OCI-LY7 (cell line): ENCODE measurements at places on chromosomes 3 and 15.

GRCh38 chr3:195403841-195404408 lies 38.9 kb downstream of the ACAP2 start:
- DNase-seq, result no peak

GRCh38 chr15:77610731-77611130 lies 22.0 kb downstream of the LINGO1 start:
- DNase-seq, result no peak

DNA sequence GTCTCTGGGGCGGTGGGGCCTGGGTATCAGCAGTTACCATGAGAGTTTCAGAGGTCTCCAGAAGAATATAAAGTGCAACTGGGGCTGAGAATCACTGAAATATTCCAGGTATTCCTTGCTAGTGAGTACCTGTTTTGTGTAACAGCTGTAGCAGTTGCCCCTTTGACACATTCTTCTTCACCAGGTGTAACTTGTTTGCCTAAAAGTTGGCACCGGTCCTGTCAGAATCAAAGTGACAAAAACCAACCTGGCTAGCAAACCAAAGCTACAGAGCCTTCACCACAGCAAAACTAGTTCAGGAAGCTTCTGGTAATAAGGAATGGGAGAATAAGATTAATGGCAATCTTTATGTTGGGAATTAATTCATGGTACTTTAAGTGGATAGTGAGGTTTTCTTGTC lies 296.0 kb downstream of the NAALADL2 start:
- no peak for DNase-seq

DNA sequence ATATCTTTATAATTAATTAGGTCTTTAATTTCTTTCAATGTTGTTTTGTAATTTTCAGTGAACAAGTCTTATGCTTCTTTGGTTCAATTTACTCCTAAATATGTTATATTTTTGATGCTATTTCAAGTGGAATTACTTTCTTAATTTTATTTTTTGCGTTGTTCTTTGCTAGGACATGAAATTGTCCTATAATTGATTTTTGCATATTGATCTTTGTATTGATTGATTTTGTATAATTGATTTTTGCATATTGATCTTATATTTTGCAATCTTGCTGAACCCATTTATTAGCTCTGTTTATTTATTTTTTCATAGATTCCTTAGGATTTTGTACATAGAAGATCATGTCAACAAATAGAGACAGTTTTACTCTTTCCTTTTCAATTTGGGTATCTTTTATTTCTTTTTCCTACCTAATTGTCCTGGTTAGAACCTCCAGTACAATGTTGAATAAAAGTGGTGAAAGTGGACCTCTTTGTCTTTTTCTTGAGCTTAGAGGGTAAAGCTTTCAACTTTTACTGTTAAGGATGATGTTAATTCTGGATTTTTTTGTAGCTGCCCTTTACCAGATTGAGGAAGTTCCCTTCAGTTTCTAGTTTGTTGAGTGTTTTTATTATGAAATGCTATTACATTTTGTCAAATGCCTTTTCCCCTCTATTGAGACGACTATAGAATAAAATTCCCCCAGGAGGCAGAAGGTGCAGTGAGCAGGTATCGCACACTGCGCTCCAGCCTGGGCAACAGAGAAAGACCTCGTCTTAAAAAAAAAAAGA lies 36.8 kb upstream of the CCDC50 start:
- no peak for DNase-seq

DNA sequence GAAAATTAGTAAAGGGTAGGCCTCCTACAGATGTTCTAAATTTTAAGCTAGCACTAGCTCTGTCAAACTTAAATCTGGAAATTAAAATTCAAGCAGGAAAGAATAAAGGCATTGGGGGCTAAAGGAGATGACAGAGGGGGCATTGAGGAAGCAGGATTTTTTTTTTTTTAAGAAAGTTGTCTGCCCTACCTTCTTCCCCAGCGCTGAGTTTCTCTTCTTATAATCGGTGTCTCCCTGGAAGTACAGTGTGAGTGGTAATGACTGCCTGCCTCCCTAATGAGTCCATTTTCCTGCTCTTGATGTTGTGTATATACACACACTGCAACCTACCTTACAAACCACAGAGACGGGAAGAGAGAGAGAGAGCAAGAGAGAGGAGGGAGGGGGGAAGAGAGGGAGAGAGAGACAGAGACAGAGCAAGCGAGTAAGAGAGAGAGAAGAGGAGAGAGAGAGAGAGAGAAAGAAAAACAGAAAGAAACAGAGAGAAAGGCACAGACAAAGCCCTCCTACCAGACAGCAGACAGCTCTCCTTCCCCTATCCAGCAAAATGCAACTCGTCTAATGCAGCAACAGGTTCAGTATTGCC lies 47.0 kb downstream of the ZBTB20 start:
- DNase-seq, result peak; percentile 53

DNA sequence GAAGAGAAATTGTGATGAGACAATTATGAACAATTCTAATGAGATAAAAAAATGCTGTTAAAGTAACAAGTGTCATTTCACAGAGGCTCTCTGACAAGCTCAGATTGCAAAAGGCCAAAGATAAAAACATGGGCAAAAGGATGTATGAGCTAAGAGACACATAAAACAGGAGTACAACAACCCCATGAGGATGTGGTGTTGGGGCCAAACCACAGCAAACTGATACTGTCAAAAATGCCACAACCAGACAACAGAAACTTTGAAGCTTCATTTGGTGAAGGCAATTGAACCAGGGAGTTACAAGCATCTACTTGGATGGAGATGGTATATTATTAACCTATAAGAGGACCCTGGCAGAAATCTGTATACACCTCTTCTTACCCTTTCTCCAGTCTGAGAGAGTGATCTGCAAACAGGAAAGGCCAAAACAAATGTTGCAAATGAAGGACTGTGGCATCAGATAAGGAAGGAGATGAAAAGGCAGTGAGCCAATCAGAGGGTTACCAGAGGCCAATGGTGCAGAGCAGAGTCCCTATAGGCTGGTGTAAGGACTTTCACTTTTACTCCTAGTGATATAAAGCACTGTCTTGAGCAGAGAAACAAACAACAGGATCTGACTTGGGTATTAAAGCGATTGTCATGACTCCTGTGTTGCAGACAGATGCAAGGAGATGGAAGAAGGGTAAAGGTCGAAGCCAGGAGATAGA lies 659.0 kb downstream of the NTRK3 start:
- DNase-seq, result peak; percentile 1

- DNase-seq, result peak; percentile 77
Measured at GRCh38 chr3:15291589-15292541, 40.5 kb downstream of the SH3BP5 start.

- DNase-seq, result no peak
Measured at GRCh38 chr3:22439626-22440025, 688.6 kb upstream of the ZNF385D start.

GRCh38 chr15:43250785-43251184 lies 15.9 kb downstream of the TGM5 start:
- no peak for DNase-seq

- no peak for DNase-seq
Measured at GRCh38 chr3:8625991-8626390, 18.6 kb downstream of the SSUH2 start.

DNA sequence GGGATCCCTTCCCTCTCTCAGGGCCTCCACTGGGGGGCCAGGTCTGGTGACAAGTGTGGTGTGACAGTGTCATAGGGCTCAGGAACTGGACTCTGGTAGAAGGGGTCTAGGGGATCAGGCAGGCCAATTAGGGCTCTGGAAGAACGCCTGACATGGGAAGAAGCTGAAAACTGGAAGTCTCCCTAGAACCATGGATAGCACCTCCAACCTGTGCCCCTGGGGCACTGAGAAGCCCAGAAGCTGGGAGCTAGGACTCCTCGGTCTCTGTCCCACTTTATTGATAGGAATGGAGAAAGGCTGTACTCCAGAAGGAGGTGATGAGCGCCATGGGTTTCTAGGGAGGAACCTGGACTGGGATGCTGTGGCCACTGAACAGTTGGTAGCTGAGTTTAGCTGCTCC lies 30.7 kb downstream of the INSYN1 start:
- no peak for DNase-seq
